ENCODE measurements at places on chromosomes 12 and 14.

- peak; percentile 57 for DNase-seq
Measured at GRCh38 chr12:67069451-67070306, 199.5 kb upstream of the CAND1 start.

- DNase-seq = peak; percentile 73
Measured at GRCh38 chr12:7219599-7220243, 30.2 kb downstream of the PEX5 start.

DNA sequence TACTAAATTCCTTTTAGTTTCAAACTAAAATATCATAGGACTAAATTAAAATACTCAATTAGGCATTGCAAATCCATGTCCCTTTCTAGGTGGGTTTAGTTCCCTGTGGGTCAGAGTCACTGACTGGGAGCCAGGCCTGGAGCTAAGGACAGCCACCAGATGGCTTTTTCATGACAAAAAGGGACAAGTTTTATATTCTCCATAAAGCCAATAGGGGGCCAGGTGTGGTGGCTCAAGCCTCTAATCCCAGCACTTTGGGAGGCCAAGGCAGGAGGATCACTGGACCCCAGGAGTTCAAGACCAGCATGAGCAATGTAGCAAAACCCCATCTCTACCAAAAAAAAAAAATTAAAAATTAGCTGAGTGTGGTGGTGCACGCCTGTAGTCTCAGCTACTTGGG is 35.4 kb upstream of the EIF5 start:
- no peak for DNase-seq

GRCh38 chr12:62785941-62786559 is 148.9 kb downstream of the PPM1H start:
- peak; percentile 22 for DNase-seq

DNA sequence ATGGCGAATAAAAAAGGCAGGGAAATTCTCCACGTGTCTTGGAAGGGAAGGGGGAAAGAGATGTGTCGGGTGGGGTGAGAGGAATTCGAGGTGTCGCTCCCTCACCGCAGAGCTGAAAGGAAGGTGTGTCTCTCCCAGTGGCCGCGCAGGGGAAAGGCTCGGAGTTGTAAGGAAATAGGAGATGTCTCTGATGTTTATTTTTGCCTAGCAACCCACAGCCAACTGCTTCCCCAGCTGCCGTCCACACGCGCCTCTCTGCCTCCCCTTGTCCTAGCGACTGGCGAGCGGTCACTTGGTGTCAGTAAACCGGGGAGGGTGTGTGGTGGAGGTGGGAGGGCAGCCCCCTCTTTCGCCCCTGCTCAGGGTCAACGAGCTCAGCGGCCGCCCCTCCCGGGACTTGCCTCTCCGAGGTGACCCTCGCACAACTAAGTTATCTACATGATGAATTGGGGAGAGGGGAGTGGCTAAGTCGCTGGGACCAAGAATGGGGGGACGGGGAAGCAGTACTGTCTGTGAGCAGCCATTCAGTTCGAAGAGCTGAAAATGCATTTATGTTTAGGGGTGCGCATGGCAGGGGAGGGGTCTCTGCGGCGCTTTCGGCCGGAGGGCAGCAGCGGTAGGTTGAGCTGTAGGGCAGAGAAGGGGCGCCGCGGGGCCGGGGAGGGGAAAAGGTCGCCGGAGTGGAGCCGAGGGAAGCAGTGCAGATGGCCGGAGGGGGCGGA is 585 bp upstream of the DYRK2 start:
- peak; percentile 66 for DNase-seq

GRCh38 chr14:37457334-37457733 is 137.7 kb downstream of the FOXA1 start:
- no peak for DNase-seq

DNA sequence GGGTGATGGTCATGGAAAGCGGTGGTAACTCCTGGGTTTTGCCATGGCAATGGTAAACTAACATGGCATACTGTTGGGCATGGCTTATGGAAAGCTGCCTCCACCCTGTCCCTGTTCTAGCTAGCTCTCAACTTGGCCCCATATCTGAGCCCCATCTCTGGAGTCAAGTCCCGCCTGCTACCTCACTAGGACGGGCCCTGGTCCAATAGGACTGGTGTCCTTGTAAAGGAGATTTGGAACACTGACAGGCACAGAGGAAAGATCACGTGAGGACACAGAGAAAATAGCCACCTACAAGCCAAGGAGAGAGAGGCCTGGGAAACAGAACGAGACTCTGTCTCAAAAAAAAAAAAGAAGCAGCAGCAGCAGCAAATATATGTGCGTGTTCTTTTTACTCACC is 59.8 kb downstream of the RNFT2 start:
- DNase-seq = no peak

DNA sequence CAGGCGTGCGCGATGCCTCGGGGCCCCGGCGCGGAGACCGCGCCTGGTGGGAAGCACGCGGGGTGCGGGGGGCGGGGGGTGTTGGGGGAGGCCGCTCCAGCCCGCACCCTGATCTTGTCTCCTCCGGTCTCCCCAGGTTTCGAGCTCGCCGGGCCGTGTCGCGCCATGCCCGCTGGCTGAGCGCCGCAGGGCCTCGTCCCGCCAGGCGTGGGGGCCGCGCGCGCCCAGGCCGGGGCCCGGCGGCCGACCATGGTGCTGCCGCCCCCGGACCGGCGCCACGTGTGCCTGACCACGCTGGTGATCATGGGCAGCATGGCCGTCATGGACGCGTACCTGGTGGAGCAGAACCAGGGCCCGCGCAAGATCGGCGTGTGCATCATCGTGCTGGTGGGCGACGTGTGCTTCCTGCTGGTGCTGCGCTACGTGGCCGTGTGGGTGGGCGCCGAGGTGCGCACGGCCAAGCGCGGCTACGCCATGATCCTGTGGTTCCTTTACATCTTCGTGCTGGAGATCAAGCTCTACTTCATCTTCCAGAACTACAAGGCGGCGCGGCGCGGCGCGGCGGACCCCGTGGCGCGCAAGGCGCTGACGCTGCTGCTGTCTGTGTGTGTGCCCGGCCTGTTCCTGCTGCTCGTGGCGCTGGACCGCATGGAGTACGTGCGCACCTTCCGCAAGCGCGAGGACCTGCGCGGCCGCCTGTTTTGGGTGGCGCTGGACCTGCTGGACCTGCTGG is 2.4 kb downstream of the TMEM121 start:
- DNase-seq = no peak

GRCh38 chr14:50083467-50084337 is 32.7 kb downstream of the VCPKMT start:
- DNase-seq = no peak

GRCh38 chr12:84131076-84131475 is 781.5 kb downstream of the SLC6A15 start:
- no peak for DNase-seq

GRCh38 chr12:24054416-24054815 is 104.9 kb upstream of the SOX5 start:
- DNase-seq = no peak

GRCh38 chr14:20848316-20848954 is 42.8 kb upstream of the RNASE3 start:
- no peak for DNase-seq

DNA sequence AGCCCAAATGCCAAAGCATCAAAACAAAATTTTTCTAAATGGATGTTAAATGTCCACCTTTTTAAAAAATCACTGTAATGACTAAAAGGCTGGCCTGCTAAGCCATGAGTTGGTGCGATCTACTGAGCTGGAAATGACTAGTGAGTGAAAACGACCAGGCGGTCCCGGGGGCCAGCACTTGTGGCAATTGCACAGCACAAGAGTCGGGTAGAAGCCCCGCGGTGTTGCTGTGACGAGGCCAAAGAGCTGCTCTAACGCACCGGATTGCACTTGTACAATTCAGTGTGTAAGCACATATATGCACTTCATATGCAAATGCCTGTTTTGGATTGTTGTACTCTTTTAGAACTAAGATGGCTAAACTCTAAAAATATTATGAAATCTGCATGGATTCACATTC is 64.1 kb upstream of the DYNC1H1 start:
- no peak for DNase-seq

GRCh38 chr14:88002421-88003075 is 2.4 kb upstream of the GPR65 start:
- no peak for DNase-seq

GRCh38 chr14:35277179-35277578 is 15.0 kb upstream of the PSMA6 start:
- no peak for DNase-seq

- DNase-seq = no peak
Measured at GRCh38 chr12:4154672-4155225, 118.8 kb upstream of the CCND2 start.

GRCh38 chr14:21528381-21529348 is 2.5 kb upstream of the SALL2 start:
- no peak for DNase-seq

DNA sequence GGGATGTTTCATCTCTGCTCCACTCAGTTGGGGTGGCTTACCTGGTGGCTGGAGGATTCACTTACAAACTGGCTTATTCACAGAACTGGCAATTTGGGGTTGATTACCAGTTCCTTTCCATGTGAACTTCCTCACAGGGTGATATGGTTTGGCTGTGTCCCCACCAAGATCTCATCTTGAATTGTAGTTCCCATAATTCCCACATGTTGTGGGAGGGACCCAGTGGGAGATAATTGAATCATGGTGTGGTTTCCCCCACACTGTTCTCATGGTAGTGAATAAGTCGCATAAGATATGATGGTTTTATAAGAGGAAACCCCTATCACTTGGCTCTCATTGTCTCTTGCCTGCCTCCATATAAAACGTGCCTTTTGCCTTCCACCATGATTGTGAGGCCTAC is 26.9 kb upstream of the IGF1 start:
- no peak for DNase-seq

- no peak for DNase-seq
Measured at GRCh38 chr14:53902307-53902706, 54.3 kb downstream of the BMP4 start.

DNA sequence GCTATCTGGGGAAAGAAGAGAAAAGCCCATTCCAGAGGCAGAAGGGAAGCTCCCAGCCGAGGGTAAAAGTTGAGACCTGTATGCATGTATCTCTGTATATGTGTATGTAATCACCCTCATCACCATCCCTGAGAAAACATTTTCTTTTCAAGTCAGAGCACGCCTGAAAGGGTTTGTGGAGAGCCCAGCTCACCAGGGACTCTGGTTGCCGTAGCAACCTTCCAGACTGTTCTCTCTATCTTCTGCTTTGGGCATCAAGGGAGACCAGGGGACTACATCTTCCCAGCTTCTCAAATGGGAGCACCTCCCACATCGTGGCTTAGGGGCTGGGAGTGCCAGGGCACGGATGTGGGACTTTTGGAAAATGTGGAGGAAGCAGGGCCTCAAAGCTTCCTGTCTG is 93.5 kb downstream of the GALNT8 start:
- DNase-seq = no peak

DNA sequence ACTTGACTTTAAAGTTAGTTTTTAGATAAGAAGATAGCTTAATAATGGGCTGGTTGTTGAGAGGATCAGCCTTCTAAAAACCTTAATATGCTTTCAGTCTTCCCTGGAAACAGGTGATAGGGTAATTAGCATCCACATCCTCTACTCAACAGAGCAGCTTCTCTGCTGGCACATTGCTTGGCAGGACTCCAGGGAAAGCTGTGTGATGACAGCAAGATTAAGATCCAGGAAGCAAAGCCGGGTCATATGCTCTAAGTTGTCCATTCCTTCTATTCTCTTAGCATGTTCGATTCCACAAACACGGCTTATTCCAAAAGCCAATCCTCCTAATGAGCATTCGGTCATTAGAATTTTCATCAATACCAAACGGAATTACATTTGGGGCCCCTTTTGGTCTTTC is 87.0 kb downstream of the HMGA2 start:
- DNase-seq = no peak

- DNase-seq = no peak
Measured at GRCh38 chr12:55938826-55939501, 8.0 kb downstream of the DGKA start.

- DNase-seq = no peak
Measured at GRCh38 chr14:71482671-71483070, 449.6 kb upstream of the RGS6 start.

- no peak for DNase-seq
Measured at GRCh38 chr12:7498809-7499208, 4.8 kb downstream of the CD163 start.

DNA sequence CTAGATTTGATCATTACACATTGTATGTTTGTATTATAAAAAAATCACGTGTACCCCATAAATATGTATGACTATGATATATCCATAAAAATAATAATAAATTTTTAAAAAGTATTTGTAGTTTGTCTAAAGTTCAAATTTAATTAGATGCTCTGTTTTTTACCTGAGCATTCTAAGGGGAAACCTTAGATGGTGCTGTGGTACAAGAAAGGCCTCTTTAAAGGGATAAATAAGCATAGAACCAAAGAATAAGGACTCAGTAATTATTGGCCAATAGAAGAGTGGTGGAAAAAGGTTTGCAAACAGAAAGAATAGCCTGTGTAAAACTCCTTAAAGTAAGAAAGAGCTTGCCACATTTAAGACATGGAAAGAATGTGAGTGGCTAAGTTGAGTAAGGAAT is 580.1 kb upstream of the SEL1L start:
- no peak for DNase-seq

- DNase-seq = no peak
Measured at GRCh38 chr14:54712465-54713200, 145.7 kb downstream of the SAMD4A start.

DNA sequence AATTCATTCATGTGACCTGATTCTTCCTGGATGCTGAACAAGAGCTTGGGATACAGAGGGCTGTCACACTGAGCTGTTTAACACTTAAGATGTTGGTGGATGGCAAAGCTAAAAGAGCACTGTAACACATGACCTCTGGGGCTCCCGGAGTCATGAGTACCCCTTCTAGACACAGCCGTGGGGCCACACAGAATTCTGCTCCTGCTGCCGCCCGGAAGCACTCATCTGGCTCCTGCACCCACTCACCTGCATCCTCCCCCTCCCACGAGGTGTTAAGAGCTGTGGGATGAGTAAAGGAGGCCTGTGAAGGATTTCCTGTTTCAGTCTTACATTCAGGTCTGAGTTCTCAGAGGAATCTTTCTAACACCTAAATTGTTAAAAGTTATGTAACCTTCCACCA is 78.0 kb upstream of the SSTR1 start:
- no peak for DNase-seq

DNA sequence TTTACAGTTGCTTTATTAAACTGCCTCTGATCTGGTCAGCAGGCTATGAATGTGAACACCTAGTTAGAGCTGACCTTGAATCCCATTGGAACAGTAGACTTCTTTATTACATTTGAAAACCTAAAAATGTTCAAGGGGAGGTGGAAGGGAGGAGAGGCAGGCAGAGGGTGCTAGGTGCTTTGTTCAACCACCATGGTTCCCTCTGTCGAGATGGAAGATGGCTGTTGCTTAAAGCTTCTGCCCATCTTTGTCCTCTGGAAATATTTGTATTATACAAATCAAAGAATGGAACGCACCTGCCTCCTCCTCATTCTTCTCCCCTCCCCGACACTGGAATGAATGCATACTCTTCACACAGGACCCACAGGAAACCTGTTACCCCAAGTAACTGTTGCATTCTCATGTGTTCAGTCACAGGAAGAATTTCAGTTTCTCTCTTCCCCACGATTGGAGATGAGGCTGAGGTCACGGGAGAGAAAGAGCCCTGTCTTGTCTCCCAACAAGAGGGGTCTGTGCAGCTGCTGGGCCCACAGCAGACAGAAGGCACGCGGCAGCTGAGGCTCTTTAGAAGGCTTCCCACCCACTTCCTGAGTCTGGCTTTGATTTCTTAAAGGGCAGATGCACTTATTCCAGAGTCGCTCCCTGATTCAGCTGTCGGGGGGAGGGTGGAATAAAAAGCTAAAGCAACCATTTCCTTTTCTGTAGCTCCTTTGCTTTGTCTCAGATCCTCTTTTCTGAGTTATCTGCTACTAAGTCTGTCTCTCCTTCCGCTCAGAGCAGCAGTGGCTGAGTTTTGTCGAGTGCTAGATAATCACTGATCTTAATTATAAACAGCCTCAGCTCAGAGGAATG is 217.9 kb upstream of the BTG1 start:
- DNase-seq = no peak

- DNase-seq = no peak
Measured at GRCh38 chr14:43625294-43625693, 881.8 kb downstream of the FSCB start.
